Fibroblast of lung (primary cell): ENCODE measurements at places on chromosomes 2 and 18. TPM values are rescaled to one million over a fixed set of nuclear protein-coding genes. Genes with fewer than 3 reads are reported as not detected.

Gene IL1RL1
- 0.50 and 4.6 TPM in 2 replicates for total RNA-seq

Gene ITGB6
- not detected in 2 replicates for total RNA-seq

Gene PRSS56
- total RNA-seq: not detected in 2 replicates

Gene LYPD1
- 0.17 and 0.26 TPM in 2 replicates for total RNA-seq

Gene ZNF532
- total RNA-seq: 44.4 and 64.6 TPM in 2 replicates

Gene LINC00305
- total RNA-seq: not detected in 2 replicates

Gene GDF7
- total RNA-seq: under 0.01 and 0.33 TPM in 2 replicates

Gene FAM124B
- total RNA-seq: not detected in 2 replicates

Gene ALMS1
- 12.3 and 13.4 TPM in 2 replicates for total RNA-seq

Gene ACKR3
- 0.17 and 2.3 TPM in 2 replicates for total RNA-seq

Gene MROH2A
- total RNA-seq: not detected in 2 replicates

Gene CCDC150
- total RNA-seq: 3.9 and 5.1 TPM in 2 replicates

Gene OST4
- total RNA-seq: 479 and 505 TPM in 2 replicates

DNA sequence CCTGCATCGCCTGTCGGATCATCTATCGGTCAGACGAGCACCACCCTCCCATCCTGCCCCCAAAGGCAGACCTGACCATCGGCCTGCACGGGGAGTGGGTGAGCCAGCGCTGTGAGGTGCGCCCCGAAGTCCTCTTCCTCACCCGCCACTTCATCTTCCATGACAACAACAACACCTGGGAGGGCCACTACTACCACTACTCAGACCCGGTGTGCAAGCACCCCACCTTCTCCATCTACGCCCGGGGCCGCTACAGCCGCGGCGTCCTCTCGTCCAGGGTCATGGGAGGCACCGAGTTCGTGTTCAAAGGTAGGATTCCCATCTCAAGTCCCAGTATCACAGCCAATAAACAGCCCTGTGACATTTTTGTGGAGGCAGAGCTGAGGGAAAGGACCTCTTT lies 31.0 kb downstream of the APCDD1 start:
- H3K4me3 ChIP-seq: no peak overlapping the region
- DNase-seq: no peak
- no peaks in the 10 kb centered on the region for H3K4me1 ChIP-seq
- H3K27ac ChIP-seq: no peak overlapping the region

DNA sequence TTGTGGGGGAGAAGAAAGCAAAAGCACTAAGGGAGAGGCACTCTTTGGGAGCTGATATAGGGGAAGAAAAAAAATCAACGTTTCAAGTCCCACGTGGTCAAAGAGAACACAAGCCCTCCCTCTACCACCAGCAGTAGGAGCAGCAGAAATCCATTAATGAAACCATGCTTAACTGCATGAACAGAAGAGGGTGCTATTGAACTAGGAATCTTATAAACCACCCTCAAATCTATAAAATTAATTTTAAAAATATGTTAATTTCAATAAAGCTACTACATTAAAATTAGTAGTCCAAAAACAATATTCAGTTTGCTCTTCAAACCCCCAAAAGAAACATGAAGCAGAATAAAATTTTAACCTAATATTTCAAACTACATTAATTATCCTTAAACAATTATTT lies 147.8 kb downstream of the TMEM18 start:
- no peaks in the 10 kb centered on the region for H3K36me3 ChIP-seq
- H3K27ac ChIP-seq: no peak overlapping the region
- H3K4me1 ChIP-seq: no peaks in the 10 kb centered on the region
- no peak overlapping the region for H3K4me3 ChIP-seq

DNA sequence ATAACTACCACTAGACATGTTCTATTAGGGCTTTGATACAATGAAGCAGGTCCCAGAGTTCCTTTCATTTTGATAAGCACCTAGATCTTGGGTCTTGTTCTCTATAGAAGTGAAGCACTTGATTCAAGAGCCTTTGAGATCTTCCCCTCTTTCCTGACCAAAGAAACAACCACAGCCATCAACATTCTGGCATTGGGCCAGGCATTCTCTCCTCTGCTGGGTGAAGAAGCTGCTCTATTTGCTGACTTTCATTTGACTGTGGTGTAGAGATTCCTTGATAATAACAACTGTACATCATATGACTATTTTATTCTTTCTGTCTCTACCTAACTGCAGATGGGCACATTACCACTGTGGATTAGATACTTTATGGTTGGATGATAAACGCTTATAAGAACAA lies 96.6 kb upstream of the LYPD1 start:
- H3K4me1 ChIP-seq: no peaks in the 10 kb centered on the region
- no peak overlapping the region for H3K4me3 ChIP-seq
- no peak overlapping the region for H3K27ac ChIP-seq
- no peaks in the 10 kb centered on the region for H3K27me3 ChIP-seq

GRCh38 chr2:195656859-195657633 lies at the start of gene SLC39A10:
SLC39A10 (plus strand) TSS chr2:195657226; CDS start chr2:195680043, 22,817 bp downstream.
- peak; percentile 99 for DNase-seq
- H3K36me3 ChIP-seq: no peaks in the 10 kb centered on the region
- no peaks in the 10 kb centered on the region for H3K27me3 ChIP-seq
- H3K4me3 ChIP-seq: peak within 1 kb of the TSS; percentile 65

- no peaks in the 10 kb centered on the region for H3K27me3 ChIP-seq
- peak; percentile 58 for DNase-seq
- H3K27ac ChIP-seq: no peak overlapping the region
- H3K4me3 ChIP-seq: no peak overlapping the region
- no peaks in the 10 kb centered on the region for H3K36me3 ChIP-seq
Observed at GRCh38 chr2:199704358-199705238, 146.4 kb downstream of the FTCDNL1 start.

DNA sequence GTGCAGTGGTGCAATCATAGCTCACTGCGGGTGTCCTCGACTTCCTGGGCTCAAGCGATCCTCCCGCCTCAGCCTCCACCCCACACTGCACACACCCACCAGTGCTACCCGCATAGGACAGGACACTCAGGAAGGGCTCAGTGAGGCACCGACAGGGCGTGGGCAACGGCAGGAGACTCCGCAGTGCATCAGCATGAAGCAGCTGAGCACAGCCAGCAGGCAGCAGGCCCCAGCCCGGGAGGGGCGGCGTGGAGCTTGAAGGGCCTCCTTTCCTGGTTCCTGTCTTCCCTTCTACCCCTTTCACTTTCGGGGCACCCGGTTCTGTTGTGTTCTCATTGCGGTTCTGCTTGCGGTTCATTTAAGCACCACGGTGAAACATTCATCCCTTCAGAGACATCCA lies 89.8 kb downstream of the ZNF516 start:
- no peaks in the 10 kb centered on the region for H3K27me3 ChIP-seq
- H3K4me3 ChIP-seq: no peak overlapping the region
- peaks cover 1% of the 10 kb centered on the region for H3K36me3 ChIP-seq
- H3K4me1 ChIP-seq: no peaks in the 10 kb centered on the region
- no peak overlapping the region for H3K27ac ChIP-seq

DNA sequence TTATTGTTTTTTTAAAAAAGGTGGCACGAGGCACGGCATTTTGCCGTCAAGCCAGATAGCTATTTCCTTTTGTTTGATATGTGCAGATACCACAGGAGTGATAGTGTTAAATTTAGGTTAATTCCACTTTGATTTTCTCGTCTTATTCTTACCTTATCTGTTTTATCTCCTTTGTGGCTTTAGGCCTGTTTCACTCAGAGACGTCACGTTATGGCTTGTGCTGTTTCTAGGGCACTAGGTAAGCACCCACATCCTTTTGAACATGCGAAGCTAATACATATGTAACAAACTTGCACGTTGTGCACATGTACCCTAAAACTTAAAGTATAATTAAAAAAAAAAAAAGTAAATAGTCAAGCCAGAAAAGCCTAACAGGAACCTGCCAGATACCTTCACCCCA lies 57.8 kb downstream of the C18orf63 start:
- H3K27me3 ChIP-seq: no peaks in the 10 kb centered on the region
- no peaks in the 10 kb centered on the region for H3K36me3 ChIP-seq
- H3K4me3 ChIP-seq: no peak overlapping the region
- H3K27ac ChIP-seq: no peak overlapping the region

DNA sequence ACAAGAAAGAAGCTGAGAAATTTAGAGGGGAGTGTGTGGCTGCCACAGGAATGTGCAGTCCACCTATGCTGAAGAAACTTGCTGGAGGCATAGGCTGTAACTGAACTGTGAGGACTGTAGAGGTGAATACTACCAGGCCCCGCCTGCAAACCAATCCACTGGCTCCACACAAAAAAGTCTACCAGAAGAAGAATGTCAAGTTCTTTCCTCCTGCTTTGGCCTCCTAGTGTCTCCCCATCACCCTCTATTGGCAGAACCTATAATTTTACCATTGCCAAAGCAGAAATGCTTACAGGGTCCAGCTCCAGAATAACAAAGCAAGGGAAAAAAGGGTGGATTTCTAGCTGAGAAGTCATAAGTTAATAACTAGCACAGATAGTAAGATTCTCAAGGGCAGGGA lies 5.9 kb upstream of the ATP5MC3 start:
- no peak overlapping the region for H3K4me3 ChIP-seq
- peak; percentile 5 for DNase-seq
- no peak overlapping the region for H3K27ac ChIP-seq
- H3K36me3 ChIP-seq: no peaks in the 10 kb centered on the region

GRCh38 chr2:3079959-3080948 lies 297.4 kb downstream of the EIPR1 start:
- H3K4me1 ChIP-seq: no peaks in the 10 kb centered on the region
- no peak overlapping the region for H3K4me3 ChIP-seq
- no peaks in the 10 kb centered on the region for H3K27me3 ChIP-seq
- no peak for DNase-seq
- no peaks in the 10 kb centered on the region for H3K36me3 ChIP-seq

DNA sequence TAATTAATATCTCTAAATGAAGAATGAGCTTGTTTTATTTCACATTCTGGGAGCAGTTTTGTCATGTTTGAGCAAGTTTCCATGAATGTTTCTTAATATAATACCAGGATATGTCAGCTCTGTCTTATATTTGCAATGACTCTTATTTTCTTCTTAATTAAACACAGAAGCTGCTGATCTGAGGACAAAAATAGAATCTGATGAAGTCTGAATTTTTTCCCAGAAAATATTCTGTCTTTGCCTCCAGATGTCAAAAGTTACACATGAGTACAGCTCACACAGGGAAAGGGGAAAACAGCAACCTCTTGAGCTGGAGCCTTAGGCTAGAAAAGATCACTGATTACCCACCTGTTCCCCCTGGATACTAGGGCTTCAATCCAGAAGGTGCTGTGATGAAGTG lies 606.6 kb upstream of the SYT4 start:
- H3K4me3 ChIP-seq: no peak overlapping the region
- H3K36me3 ChIP-seq: no peaks in the 10 kb centered on the region
- DNase-seq: no peak
- no peaks in the 10 kb centered on the region for H3K4me1 ChIP-seq
- no peaks in the 10 kb centered on the region for H3K27me3 ChIP-seq

- peaks cover 3% of the 10 kb centered on the region for H3K36me3 ChIP-seq
- H3K4me3 ChIP-seq: no peak overlapping the region
- H3K27me3 ChIP-seq: no peaks in the 10 kb centered on the region
- DNase-seq: peak; percentile 63
- no peak overlapping the region for H3K27ac ChIP-seq
Observed at GRCh38 chr2:224545884-224546644, 39.1 kb downstream of the CUL3 start.

DNA sequence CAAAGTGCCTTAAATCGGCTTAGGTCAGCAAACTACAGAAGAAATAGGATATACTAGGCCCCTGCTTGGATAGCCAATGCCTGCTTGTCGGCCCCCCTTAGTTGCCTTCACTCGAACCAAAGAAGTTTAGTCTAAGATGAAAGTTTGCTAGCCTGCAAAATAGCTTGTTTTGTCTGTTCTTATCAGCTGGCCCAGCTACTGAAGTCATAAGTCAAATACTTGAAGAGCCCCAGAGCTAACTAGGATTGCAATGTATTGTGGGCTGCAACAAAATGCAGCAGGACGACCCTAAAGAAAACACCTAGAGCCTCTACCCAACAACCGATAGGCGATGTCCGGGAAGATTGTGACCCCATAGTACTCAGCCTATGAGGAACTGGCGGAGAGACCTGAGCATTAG lies 183.5 kb upstream of the HS6ST1 start:
- H3K4me3 ChIP-seq: no peak overlapping the region
- DNase-seq: no peak
- no peaks in the 10 kb centered on the region for H3K36me3 ChIP-seq
- H3K27me3 ChIP-seq: no peaks in the 10 kb centered on the region
- no peaks in the 10 kb centered on the region for H3K4me1 ChIP-seq

- DNase-seq: peak; percentile 48
- H3K36me3 ChIP-seq: no peaks in the 10 kb centered on the region
- no peaks in the 10 kb centered on the region for H3K4me1 ChIP-seq
Observed at GRCh38 chr18:5628512-5629255, 84.9 kb upstream of the EPB41L3 start.

DNA sequence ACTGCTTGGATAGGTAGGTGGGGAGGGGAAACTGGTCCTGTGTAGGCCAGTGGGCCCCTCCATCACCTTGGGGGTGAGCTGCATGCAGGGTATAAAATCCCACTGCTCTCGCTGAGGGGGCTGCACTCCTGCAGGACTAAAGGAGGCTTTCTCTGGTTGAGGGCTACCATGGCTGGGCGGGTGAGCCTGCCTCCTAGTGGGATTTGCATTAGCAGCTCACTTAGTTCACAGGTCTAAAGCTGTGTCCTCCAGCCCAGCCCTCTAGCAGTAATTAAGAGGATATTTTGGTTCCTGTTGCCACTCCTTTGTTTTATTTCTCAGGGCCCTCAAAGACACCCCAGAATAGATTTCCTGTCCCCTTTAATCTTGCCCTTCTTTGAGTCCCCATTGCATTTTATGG lies 24.6 kb downstream of the TMEM127 start:
- DNase-seq: no peak
- no peak overlapping the region for H3K27ac ChIP-seq
- no peak overlapping the region for H3K4me3 ChIP-seq
- H3K27me3 ChIP-seq: no peaks in the 10 kb centered on the region
